CD8-positive, alpha-beta memory T cell (primary cell): ENCODE measurements at places on chromosomes 1 and 21. TPM values are rescaled to one million over a fixed set of nuclear protein-coding genes. Genes with fewer than 3 reads are reported as not detected.
A peak's percentile ranks its signal among the peaks of the same experiment; 100 is the strongest.

The DNASE2B gene
- not detected for total RNA-seq

The TNNT2 gene
- total RNA-seq, result not detected

The CYP4A22 gene
- not detected for total RNA-seq

The TNFRSF4 gene
- 193 TPM for total RNA-seq

- no peak for DNase-seq
Observed at GRCh38 chr1:213622365-213623063, 365.3 kb upstream of the PROX1 start.

DNA sequence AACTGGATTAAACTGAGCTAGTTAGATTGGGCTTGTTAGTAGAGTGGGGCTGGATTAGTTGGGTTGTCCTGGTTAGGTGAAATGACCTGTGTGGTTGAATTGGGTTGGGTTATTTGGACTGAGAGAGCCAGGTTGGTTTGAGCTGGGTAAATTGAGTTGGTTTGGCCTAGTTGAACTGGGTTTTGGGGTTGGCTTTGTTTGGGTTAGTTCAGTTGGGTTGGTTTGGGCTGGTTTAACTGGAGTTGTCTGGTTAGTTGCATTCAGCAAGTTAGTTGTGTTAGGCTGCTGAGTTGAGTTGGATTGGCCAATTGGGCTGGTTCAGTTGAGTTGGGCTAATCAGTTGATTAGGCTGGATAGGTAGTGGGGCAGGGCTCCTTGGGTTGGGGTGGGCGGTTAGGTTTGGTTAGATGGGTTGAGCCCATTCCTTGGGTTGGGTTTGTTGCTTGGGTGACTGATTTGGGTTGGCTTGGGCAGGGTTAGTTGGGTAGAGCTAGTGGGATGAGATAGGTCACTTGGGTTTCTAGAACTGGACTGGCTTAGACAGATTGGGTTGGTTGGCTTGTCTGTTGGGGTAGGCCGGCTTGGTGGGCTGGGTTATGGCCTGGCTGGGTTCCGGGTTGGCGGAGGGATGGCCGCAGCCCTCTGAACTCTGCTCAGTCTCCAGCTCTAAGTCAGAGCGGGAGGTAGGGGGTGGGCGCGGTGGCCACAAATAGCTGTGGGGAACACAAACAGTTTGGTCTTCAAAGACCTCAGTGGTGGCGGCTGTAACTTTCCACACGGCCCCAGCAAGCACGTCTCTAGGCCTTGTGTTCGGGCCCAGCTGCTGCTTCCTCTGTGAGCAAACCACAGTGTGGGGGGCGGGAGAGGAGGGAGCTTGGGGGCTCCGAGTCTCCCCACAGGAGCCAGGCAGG is 67.2 kb upstream of the RUNX3 start:
- DNase-seq, result peak; percentile 85

DNA sequence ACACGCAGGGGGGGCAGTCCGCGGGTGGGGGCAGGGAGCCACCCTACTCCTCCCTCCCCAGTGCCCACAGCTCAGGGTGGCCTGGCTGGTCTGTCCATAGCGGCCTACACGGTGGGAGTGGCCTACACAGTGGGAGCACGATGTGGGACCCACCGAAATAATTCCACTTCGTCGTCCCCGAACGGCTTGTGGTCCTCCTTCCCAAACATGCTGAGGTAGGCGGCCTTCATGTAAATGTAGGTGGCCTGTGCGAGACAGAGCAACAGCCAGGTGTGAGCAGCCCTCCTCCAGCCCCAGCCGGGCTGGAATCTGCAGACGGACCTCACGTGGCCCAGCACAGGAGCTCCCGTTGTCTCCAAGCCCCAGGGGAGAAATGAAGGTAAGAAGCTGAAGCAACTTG is 34.4 kb downstream of the TTC39A start:
- no peak for DNase-seq

DNA sequence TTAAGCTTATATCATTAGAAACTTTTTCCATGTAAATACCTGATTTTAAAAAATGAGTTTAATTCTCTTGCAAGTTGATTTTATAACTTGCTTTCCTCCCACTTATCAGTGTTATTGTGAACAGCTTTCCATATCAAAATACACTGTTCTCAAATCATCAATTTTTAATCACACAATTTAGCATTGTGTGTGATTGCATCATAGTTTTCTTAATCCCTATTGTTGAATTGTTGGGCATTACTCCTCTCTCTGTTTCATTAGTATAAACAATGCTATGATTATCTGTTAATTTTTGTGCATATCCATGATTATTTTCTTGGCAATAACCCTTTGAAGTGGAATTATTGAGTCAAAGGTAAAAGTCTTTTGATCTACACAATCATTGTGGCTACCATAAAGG is 48.7 kb downstream of the ROR1 start:
- no peak for DNase-seq

- no peak for DNase-seq
Observed at GRCh38 chr1:85065550-85065949, 17.2 kb upstream of the MCOLN3 start.

DNA sequence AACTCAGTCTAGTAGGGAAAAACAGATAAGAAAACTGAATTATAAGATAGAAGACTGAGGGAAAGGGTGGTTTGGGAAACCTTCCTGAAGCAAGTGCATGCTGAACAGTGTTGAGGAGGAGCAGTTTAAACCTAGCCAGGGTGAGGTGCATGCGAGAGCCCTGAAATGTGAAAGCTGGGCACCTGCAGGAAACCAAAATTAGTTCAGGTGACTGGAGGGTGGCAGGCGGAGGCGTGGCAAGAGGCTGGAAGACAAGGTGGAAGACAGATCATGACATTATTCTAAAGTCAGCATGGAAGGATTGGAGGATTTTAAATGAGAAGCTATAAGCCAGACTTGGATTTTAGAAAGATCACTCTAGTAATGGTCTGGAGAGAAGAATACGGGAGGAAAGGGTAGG is 75.1 kb downstream of the CACNA1E start:
- DNase-seq, result no peak

GRCh38 chr1:247435759-247436147 is 19.8 kb downstream of the NLRP3 start:
- DNase-seq, result no peak

DNA sequence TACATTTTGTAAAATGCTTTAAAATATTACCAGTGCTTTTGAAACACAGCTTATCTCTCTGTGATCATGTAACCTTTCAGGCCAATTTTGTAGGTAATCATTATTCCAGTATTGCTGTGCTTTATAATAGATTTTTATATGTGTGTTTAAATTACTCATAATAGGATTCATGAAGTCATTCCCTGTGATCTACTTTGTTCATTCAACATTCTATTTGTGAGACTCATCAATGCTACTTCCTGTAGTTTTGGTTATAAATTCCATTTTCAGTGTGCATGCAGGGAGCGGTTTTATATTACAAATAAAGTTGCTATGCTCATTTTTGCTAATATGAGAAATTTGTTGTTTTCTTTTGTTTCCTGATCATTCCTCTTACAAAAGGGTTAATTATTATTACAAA is 4.1 kb upstream of the OR2M5 start:
- DNase-seq, result no peak

DNA sequence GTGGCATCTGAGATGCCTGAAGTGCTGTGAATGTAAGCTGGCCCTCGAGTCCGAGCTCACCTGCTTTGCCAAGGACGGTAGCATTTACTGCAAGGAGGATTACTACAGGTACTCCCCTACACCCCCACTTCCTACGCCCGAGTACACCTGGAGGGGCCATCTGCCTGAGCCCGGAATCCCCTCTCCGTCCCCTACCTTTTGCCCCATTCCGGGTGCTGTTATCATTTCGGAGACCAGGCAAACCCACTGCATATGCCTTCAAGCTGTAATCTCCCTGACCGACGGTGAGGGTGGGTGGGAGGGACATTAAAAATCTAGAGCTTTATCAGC is 2.9 kb downstream of the LHX9 start:
- DNase-seq, result no peak

GRCh38 chr21:31397030-31397429 is 53.0 kb upstream of the TIAM1 start:
- DNase-seq, result no peak

DNA sequence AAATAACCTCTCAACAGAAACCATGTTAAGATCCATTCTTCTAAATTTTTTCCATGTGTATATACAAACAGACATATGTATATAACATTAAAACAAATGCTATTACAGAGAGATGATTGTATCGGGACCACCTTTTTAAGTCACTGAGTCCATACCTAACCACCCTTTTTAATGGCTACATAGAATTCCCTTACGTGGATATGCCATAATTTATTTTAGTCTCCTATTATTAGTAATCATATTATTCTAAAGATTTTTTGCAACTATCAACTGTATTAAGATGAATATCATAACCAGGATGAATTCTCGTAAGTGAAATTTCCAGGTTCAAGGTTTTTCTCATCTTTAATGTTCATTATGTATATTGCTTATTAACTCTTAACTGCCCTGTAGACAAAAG is 259.7 kb downstream of the HHAT start:
- no peak for DNase-seq

DNA sequence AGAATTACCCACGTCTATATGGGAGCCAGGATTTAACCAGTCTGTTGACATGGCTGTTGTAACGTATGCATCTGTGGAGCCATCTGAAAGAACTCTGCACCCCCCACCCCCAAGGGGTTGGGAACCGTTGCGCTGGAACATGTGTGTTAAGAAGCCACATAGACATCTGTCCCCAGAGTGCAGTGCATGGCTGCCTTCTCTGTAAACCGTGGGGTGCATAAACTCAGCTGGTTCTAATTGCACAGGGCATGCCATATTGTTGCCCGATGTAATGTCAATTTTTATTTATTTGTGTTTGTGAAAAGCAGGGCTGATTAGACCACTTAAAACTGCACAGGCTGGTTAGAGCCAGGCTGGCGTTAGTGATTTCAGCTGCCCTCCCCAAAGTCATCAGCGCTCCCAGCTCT is 70.1 kb upstream of the ROR1 start:
- no peak for DNase-seq

DNA sequence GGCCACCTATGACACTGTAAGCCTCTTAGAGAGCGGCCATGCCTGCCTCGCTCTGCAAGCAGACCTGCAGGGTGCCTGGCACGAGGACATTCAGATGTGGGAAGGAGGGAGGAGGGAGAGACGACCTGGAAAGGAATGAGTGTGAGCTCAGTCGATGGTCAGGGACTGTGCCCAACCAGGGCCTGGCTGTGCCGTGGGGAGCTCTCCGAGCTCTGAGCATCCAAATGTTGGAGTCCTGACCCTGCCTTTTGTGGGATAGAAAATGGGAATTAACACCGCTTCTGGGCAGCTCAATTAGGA is 7.3 kb downstream of the CSTB start:
- DNase-seq, result no peak

- DNase-seq, result no peak
Observed at GRCh38 chr1:9399510-9400424, 107.1 kb downstream of the SPSB1 start.

GRCh38 chr1:103583887-103584286 is 12.5 kb downstream of the AMY2B start:
- no peak for DNase-seq

GRCh38 chr1:59453297-59453968 is 156.5 kb downstream of the FGGY start:
- no peak for DNase-seq

- DNase-seq, result no peak
Observed at GRCh38 chr1:61055110-61055614, 27.2 kb upstream of the NFIA start.

DNA sequence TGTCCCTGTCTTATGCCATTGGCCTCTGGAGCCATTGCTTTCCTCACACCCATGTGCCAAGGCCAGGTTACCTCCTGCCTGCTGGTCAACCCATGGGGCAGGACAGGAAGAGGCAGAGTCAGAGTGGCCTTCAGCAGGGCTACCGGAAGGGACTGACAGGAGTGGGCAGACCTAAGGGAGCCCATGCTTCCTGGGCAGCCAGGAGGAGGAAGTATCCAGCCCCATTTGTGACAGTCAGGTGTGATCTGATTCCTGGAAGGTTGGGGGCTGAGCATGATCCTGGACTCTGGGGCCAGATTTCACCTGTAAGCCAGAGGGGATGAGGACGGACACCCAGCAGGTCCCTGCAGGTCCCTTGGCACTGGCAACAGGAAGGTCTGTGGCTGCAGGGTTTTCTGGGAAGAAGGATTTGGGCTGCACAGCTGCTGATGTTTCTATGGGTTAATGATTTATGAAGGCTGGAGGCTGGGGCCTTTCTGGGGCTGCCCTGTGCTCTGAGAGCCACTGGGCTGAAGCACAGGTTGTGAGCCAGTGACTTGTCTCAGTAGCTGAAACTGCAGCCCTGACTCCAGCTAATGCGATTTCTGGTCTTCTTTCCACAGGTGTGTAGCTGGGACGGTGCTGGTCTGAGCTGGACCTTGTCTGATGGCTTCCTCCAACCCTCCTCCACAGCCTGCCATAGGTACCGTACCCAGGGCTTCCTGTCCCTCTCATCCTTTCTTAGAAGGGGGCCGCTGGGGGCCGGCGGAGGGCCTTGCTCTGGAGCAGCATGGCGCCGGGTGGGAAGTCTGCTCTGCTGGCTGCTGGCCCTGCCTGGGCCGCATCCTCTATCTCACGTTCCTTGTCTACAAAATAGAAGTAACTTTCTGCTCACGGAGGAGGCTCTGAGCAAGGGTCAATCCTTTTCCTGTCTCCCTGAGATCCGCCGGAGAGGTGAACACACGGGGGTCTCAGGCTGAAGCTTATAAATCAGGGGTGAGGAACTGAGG is 40.7 kb downstream of the ARHGEF10L start:
- DNase-seq, result no peak

- no peak for DNase-seq
Observed at GRCh38 chr1:201269281-201269680, 14.0 kb upstream of the PKP1 start.

DNA sequence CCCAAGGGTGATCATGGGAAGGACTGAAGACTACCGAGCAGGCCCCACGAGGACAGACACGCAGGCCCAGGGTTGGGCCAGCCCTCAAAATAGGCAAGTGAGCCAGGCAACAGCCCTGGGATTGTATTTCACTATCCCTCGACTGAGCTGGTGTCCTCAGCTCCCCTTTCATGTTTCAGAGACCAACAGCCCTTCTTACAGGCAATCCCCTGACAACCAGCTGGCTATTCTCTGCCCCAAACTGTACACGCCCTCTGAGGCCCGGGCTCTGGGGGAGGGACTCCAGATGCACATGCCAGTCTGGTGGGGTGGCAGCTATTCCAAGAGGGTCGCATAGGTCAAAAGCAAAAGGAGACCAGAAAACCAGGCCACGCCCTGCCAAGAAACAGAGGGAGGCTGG is 243.0 kb downstream of the TOMM20 start:
- DNase-seq, result no peak

- no peak for DNase-seq
Observed at GRCh38 chr1:90512441-90512840, 204.7 kb downstream of the BARHL2 start.
